ENCODE measurements at places on chromosomes 3 and 15.

DNA sequence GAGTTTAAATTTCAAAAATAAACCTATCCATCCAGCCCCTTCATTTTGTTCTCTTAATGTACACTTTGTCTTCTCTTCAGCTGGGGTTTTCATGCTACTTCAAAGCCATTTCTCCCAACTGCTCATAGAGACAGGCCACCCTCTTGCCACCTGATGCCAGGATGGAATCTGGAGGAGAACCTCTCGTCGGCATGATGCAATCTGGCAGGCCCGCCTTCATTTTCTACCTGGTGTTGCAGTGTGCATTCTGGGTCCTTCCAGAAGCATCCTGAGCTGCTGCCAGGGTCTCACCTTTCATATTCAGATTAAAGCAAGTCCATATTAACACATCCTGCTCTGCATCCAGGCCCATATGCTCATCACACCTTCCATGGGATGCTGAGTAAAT, 60.8 kb downstream of the CTNNB1 start:
- DNase-seq: no peak

GRCh38 chr3:121942116-121942786, 48.0 kb downstream of the SLC15A2 start:
- DNase-seq: peak; percentile 13

- no peak for DNase-seq
Observed at GRCh38 chr3:185866995-185867394, 42.2 kb upstream of the IGF2BP2 start.

- no peak for DNase-seq
Observed at GRCh38 chr3:183587336-183587735, 31.8 kb upstream of the KLHL6 start.

DNA sequence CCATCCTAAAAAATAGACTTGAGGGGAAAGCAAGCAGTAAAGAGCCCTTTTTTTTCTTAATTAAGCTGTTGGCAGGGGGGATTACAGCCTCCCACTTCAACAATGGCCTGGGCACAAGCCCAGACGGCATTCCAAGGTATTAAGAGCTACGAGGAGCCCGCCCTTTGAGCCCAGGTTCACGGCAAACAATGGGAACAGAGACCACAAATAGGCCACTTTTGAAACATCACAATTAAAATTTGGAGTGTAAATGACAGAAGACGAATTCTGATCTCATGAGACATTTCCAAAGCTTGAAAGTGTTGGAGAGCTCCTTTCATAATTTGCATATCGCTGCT, 8.9 kb downstream of the CHSY1 start:
- DNase-seq: peak; percentile 47

DNA sequence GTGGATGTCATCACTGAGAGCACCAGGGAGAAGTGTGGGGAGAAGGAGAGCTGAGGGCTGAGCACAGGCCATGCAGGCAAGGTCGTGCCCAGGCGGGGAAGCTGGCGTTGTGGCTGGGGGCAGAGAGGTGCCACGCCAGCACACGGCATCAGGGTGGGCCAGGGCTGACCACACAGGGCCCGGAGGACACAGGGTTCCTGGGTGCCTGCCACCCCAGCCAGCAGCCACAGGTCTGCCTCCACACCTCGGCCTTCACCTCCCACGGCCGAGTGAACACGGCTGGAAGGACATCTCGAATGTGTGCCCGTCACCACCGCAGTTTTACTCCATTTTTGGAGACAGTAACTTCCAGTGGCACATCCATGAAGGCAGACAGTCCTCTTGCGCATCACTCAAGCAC, 77.1 kb downstream of the ATP10A start:
- no peak for DNase-seq
